NCI-H2029 treated with DMSO at 0.1 percent for 48 hours (cell line): ENCODE measurements at places on chromosomes 5 and 9.

GRCh38 chr5:169301386-169301934 lies 521 bp upstream of the SLIT3 start:
- DNase-seq: peak; percentile 22

- DNase-seq: no peak
Observed at GRCh38 chr5:128965011-128965637, at the start of gene SLC27A6. TSS of gene SLC27A6 (plus strand) at chr5:128965488. CDS start at chr5:128966138, 650 bp downstream.

DNA sequence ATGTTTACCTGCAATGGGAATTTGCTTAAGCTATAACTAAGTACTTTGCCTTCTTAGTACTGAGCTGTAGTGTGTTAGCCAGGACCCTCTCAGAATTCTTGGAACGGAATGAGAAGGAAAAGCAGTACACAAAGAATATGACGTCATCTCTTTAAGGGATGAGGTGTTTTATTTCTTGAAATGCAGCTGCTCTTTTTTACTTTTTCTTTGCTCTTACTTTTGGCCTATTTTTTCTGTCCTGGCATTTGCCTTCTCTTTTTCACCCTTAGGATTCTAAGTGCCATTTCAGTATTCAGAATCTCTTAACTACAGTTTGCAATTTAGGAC lies 10.1 kb downstream of the KIF2A start:
- no peak for DNase-seq

GRCh38 chr9:108282872-108283271 lies 572.9 kb downstream of the ACTL7B start:
- DNase-seq: no peak

DNA sequence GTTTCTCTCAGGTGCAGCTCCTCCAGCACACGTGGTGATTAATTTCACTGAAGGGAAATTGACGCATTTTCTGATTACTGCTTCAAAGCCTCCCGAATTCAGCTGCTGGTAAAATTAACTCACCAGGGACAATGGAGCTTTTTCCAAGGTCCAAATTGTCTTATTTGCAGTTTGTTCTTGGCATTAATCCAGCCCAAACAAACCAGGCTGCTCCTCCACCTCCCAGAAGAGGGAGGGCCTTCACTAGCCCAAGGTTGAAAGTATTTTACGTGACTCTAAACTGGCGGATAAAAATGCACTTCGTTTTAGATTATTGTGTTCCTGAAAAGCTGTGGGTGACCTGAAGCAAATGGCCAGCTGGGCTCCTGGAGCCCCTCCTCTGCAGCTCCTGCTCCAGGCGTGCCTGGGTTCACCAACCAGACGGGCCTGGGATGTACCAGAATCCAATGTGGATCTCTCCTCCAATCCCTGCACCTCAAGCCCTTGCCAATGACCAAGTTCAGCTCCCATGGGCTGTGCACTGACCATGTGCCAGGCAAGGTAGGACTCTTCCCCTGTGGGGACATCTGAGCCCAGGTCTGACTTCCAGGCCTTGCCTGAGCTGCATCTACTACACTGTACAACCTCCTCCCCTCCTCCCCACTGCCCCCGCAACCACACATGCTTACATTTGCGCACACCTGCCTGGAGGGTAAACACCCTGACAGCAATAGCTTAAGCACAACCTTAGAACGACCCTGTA lies 193.4 kb downstream of the CDK5RAP2 start:
- DNase-seq: peak; percentile 80

GRCh38 chr9:117772960-117773359 lies 68.8 kb downstream of the TLR4 start:
- DNase-seq: no peak

GRCh38 chr9:95366731-95367325 lies 49.3 kb upstream of the FANCC start:
- DNase-seq: no peak

DNA sequence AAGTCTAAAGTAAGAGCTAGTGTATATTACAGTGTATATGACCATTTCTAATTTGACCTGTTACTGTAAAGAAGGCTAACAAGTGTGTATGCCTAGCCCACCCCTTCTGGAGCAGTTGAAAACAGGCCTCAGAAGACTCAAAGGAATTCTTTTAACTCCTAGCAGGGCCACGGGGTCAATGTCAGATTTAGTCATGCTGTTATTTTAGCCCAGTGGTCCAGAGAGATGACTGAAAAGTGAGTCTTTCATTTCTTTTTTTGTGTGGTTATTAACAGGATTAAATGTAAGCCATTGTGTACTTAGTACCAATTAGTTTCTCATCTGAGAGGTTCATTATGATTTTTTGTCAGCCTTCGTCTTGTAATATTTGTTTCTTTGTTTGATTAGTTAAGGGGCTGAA lies 24.4 kb downstream of the ZCCHC7 start:
- DNase-seq: no peak

GRCh38 chr9:84711936-84712335 lies 42.4 kb downstream of the NTRK2 start:
- no peak for DNase-seq
